Activated gamma-delta T cell treated with anti-CD3 and anti-CD28 coated beads, Interleukin-2, amount 50 U/mL, for 16 hours (primary cell): ENCODE measurements at places on chromosomes 5 and 9.

DNA sequence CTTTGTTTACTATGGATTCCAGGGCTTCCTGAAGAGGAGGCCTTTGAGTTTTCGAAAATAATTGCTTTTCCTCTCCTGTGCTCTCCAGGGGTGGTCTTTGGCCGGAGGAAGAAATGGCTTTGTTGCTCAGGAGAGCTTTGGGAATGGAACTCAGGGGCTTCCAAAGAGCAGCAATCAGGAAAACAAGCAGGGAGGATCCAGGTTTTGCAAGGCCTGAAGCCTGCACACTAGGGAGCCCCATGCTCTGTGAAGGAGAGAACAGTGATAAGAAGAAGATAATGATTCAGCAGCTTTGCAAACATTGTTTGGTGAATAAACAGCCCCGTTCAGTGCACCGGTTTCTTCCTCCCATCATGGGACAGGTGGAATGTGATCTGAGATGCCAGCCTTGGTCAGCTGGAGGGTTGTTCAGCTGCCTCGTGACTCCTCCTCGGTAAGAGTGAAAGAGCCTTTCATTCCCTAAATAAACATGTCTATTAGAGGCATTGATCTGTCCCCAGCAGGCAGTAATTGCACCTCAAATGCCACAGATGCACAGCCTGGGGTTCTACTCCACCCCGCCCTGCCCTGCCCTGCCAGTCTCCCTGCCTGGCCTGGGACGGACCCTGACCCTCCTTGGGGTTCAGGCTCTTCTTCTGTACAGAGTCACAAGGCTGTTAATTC is 11.5 kb upstream of the ALDH1B1 start:
- no peak for DNase-seq

- DNase-seq = no peak
Observed at GRCh38 chr5:124740991-124741583, 5.4 kb downstream of the ZNF608 start.

DNA sequence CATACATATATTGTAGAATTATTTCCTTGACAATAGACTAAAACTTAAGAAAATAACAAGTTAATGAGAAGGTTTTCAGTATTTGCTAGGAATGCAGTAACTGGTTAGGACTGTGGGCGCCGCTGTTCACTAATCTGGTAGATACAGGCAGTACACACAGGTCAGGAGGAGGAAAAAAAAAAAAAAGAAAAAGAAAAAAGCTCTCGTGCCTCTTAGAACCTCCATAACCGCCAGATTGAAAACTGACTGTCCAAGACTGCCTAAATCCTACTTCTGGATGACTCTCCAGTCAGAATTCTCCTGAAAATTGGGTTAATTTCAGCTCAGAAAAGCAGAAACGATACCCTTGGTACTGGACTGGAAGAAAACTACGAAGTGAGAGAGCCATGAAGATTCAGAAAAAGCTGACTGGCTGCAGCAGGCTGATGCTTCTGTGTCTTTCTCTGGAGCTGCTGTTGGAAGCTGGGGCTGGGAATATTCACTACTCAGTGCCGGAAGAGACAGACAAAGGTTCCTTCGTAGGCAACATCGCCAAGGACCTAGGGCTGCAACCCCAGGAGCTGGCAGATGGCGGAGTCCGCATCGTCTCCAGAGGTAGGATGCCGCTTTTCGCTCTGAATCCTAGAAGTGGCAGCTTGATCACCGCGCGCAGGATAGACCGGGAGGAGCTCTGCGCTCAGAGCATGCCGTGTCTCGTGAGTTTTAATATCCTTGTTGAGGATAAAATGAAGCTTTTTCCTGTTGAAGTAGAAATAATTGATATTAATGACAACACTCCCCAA is at the start of gene PCDHGA1:
TSS of gene PCDHGA1 (plus strand) at position 216 of the 782 bp plus-strand sequence.
- no peak for DNase-seq

GRCh38 chr5:7396713-7397454 is 946 bp downstream of the ADCY2 start:
- DNase-seq = no peak

- no peak for DNase-seq
Observed at GRCh38 chr9:112531666-112532282, 45.1 kb downstream of the KIAA1958 start.

DNA sequence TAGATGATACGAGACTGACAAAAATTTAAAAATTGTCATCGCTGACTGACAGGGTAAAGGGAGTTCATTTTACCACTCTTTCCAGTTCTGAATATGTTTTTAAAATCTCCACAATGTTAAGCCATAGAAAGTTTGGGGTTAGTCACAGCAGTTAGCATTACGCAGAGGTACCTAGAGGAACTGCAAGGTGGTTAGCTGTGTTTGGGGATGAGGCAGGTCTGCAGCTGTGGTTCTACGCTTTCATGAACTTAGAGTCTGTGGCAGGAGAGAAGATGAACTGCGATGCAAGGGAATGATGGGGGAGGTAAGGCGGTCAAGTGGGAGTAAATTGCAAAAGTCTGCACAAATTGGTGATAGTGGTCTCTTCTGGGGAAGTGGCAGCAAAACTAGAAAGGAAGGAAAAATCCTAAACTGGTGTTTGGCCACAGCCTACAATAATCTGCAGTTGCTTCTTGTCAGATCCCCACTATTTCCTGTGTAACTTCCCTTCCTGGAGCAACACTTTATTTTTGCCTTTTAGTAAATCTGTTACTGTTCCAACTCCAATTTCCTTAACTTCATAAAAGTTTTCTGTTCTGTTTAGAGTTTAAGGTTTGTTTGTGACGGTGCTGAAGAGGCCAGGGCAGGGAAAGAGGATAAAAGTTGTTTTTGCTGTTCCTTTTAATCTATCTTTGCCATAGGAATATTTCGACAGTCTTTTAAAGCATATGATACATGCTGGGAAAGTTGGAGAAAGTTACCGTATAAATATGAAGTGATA is 38.6 kb upstream of the SNX2 start:
- DNase-seq = no peak

- no peak for DNase-seq
Observed at GRCh38 chr9:7336356-7337065, 463.1 kb downstream of the DMAC1 start.

- DNase-seq = no peak
Observed at GRCh38 chr5:174725261-174725990, 1.0 kb downstream of the MSX2 start.

GRCh38 chr5:33734537-33734936 is 157.3 kb downstream of the ADAMTS12 start:
- DNase-seq = no peak

DNA sequence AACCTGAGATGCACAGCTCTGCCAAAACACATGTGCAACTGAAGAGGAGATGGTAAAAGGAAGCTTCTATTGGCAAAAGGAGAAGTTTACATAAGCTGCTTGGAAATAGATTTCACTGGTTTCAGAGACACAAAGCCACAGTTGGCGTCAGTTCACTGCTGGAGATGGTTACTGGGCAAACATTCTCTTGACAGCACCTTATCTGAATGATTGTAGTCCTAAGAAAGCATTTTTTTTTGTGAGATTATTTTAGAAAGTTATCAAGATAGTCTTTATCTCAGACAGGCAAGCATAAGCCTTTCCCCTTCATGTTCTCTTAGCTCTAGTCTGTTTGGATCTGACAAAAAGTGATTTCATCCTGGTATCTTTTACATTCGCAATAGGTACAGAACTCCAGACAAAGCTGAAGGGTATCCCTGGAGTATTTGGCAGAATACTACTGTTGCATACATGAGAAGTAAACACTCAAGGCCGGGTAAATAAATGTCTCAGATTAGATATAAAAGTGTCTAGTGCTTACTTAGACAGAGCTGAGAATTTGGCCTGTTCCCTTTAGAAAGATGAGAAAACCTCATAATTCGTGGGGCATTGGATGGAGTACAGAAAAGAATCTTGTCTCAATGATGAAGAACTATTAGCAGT is 1668.0 kb upstream of the NUDT12 start:
- DNase-seq = no peak

GRCh38 chr5:31867219-31867618 is 228.3 kb downstream of the PDZD2 start:
- DNase-seq = no peak

- no peak for DNase-seq
Observed at GRCh38 chr5:5156471-5157082, 16.4 kb downstream of the ADAMTS16 start.

DNA sequence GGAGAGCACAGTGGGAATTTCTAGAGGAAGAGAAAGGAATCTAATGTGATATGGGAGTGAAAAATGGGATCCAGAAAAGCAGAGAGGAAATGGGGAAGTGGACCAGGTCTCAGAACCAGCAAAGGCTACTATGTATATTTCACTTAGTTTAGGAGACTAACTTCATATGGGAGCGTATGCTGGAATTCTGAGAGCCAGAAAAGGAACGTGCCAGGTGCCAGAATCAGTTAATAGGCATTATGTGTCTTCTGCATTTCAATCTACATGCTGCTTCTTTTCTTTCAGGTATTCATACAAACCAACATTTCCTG is 28.5 kb upstream of the IFNA14 start:
- no peak for DNase-seq

GRCh38 chr5:119417891-119418605 is 34.2 kb upstream of the HSD17B4 start:
- DNase-seq = no peak

GRCh38 chr5:79513308-79513703 is 628 bp downstream of the HOMER1 start:
- DNase-seq = no peak

DNA sequence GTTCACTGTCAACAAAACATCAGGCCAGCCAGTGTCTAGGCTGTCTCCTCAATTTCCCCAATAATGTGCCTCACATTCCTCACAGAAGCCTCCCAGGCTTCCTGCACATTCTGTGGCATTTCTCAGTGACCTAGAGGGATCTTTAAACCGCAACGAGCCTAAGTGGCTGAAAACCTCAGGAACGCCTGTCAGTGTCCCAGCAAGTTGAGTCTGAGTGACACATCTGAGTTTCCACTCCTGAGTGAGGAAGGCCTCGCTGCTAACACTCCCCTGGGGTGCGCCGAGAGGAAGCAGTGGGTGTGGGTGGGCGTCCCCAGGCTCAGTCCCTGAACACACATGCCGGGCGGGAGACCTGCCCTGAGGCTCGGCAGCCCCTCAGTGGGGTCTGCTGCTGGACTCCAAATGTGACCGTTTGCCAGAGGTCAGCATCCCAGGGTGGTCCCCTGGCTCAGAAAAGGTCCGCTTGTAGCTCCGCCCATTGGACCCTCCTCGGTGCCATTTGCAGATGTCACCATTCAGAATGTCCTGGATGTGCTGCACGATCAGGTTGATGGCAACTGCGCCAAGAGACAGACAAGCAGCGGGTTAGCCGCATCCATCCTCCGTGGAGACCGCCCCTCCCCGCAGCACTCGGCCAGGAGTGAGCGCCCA is 6.3 kb downstream of the UCK1 start:
- no peak for DNase-seq

- no peak for DNase-seq
Observed at GRCh38 chr5:131541071-131541470, 94.0 kb downstream of the RAPGEF6 start.

GRCh38 chr9:8762479-8763085 is 963.0 kb upstream of the DMAC1 start:
- no peak for DNase-seq

DNA sequence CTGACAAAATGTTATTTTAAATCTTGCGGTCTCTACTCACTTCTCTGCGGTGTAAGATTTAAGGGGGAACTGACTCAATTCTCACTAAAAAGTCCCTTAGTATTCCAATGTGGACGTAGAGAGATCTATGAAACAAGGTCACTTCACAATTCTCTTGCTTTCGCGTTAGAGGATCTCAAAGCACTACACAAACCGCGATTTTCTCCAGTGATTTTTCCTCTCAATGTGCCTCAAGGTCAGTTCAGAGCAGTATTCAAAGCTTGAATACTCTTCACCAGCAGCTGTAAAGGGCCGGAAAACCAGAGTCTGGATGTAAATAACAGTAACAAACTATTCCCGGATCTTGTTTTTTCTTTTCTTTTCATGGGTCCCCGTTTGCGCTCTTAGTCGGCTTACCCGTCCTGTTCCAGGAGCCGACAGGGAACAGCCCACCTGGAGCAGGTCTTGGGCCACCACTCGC is 128.2 kb downstream of the TMEM161B start:
- no peak for DNase-seq

GRCh38 chr5:127801751-127802476 is 98.7 kb downstream of the CCDC192 start:
- DNase-seq = no peak

- no peak for DNase-seq
Observed at GRCh38 chr9:129401623-129402370, 219.1 kb downstream of the C9orf50 start.

- DNase-seq = no peak
Observed at GRCh38 chr5:173397516-173397915, 69.3 kb upstream of the STC2 start.

DNA sequence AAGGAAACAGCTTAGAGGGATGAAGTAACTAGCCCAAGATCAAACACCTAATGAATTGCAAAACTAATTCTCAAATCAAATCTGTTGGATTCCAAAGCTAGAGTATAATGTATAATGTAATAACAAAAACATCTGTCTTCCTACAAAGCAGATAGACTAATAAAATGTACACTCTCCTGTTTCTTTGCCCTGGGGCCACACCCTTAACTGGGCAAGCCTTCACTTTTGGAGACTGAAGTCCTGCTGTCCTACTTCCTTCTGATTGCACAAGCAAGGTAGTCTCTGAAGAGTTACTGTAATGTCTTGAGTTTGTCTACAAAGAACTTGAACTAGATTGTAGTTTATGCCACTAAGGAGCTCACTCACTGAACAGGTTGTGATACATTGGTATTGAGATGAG is 2.5 kb downstream of the TTC1 start:
- no peak for DNase-seq

- DNase-seq = no peak
Observed at GRCh38 chr9:120308495-120308894, 271.5 kb downstream of the CDK5RAP2 start.

- no peak for DNase-seq
Observed at GRCh38 chr5:170251462-170251861, 18.7 kb downstream of the C5orf58 start.

DNA sequence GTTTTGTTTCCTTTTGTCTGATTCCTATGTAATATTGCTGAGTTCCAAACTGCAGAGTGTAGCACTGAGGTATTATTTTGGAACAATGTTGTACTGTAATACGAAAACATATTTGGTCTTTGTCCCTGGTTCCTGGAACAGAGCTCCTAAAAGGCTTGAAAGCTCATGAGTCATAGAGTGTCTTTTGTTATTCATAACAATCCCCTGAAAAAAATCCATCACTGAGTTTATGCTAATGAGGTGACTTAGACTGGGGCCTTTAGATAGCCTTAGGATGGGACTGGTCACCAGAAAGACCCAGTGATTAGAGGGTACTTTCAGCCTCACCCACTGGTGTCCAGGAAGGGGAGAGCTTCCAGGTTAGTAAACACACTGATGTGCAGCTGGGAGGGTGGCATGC is 132.7 kb upstream of the POU5F2 start:
- DNase-seq = no peak

- no peak for DNase-seq
Observed at GRCh38 chr9:108559432-108559831, 296.4 kb downstream of the ACTL7B start.

- no peak for DNase-seq
Observed at GRCh38 chr5:170631466-170632195, 127.8 kb downstream of the KCNIP1 start.

DNA sequence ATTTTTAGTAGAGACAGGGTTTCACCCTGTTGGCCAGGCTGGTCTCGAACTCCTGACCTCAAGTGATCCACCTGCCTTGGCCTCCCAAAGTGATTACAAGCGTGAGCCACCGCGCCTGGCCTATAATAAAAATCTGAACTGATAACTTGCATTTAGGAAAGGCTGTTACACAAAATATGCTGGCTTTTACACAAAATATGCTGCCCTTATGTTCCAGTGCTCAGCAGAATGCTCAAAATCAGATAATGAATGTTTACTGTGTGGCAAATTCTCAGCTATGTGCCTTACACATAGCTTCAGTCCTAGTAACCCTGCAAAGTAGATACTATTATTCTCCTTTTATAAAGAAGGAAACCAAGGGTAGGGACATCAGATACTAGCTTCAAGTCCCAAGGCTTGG is 141.3 kb upstream of the MSX2 start:
- DNase-seq = no peak
